ENCODE measurements at places on chromosomes 2 and 18. TPM values are rescaled to one million over a fixed set of nuclear protein-coding genes. Genes with fewer than 3 reads are reported as not detected.

GRCh38 chr18:8303151-8303755 is 306.0 kb upstream of the RAB12 start:
- DNase-seq: no peak

GRCh38 chr18:75249672-75250470 is 39.3 kb downstream of the TSHZ1 start:
- no peak for DNase-seq

POTEE gene
- 1.7 TPM for total RNA-seq

GRCh38 chr2:238231251-238231793 is 8.5 kb downstream of the HES6 start:
- DNase-seq: no peak

GRCh38 chr2:129699781-129700573 is 279.5 kb upstream of the RAB6C start:
- DNase-seq: no peak

GRCh38 chr2:151922845-151923666 is 94.8 kb upstream of the ARL5A start:
- DNase-seq: peak; percentile 12

GRCh38 chr2:236940916-236941520 is 144.7 kb upstream of the COPS8 start:
- DNase-seq: no peak

GRCh38 chr2:6924101-6924923 is 7.1 kb downstream of the RNF144A start:
- no peak for DNase-seq

BARD1 gene
- 20.8 TPM for total RNA-seq

DNA sequence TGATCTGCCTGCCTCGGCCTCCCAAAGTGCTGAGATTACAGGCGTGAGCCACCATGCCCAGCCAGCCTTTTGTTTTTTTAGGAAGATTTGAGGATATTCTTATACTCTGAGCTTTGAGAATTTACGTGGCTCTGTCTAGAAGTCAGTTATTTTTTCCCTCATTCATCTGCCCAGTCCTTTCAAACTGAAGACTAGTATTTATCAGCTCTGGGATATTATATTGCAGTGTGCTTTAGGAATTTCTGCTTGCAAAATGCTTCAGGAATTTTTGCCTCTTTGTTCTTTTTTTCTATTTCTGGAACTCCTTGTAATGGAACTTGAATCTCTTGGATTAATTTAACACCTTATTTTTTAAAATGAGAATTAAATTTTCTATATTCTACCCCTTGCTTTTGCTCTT is 22.6 kb downstream of the ACSL3 start:
- no peak for DNase-seq

GRCh38 chr2:191661097-191661924 is 16.6 kb upstream of the NABP1 start:
- no peak for DNase-seq

DNA sequence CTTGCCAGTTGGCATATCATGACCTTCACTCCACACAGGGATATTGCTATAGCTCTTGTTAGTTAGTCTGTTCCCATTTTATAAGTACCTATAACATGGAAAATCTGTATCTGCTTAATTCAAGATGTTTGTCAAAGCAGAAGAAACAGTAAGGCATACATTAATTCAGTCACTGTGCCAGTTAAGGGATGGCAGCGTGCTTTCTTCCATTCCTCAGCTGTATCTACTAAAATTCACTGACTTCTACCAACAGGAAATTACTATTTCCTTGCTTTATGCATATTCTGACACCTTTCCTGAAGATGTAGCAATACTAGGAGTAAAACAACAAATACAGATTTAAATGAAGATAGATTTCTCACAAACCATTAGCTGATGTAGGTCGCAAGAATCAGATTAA is 59.9 kb downstream of the RNF152 start:
- DNase-seq: no peak

GRCh38 chr2:239943571-239943970 is 81.6 kb downstream of the NDUFA10 start:
- DNase-seq: no peak

GRCh38 chr2:74091391-74091790 is 56.3 kb downstream of the BOLA3 start:
- DNase-seq: no peak

DAW1 gene
- total RNA-seq: 5.2 TPM

DNA sequence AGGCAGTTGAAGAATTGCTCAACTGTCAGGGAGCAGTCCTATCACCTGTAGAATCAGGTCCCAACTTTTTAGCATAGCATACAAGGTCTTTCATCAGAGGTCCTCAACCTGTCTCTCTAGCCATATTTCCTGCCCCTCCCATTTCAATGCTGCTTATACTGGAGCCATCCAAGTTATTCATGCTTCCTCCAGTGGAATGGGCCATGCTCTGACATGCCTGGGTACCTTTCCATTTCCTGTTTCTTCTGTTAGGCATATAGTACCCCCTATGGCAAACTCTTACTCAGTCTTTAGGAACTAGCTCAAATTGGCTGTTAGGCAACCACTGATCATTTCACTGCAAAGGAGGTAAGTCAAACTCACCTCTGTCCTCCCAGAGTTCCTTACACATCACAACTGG is 51.0 kb upstream of the ABCA12 start:
- no peak for DNase-seq

AOX1 gene
- 2.3 TPM for total RNA-seq

DNA sequence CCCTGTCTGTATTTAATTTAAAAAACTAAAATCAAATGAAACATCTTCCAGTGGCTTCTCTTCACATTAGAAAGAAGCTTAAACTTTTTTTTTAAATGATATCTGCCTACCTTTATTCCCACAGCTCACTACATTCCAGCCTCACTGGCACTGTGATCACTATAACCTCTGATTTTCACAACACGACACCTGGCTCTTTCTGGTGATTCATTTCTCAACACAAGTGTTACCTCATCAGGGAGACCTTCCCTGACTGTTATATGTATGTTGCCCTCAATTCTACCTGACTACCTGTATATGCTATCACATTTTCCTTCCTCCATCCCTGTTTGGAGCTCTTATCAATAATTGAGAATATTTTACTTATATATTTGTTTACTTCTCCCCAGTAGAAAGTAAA is 76.6 kb downstream of the BAZ2B start:
- DNase-seq: no peak

All from Daoy (cell line).